ENCODE measurements at places on chromosomes 11 and 22.

- no peak for DNase-seq
These were observed 2.1 kb upstream of the MTFP1 start for GRCh38 chr22:30423301-30423958.

GRCh38 chr22:17576470-17576869 is 13.2 kb downstream of the SLC25A18 start:
- no peak for DNase-seq

GRCh38 chr22:23000657-23001347 is 69.5 kb upstream of the GNAZ start:
- peak; percentile 1 for DNase-seq

DNA sequence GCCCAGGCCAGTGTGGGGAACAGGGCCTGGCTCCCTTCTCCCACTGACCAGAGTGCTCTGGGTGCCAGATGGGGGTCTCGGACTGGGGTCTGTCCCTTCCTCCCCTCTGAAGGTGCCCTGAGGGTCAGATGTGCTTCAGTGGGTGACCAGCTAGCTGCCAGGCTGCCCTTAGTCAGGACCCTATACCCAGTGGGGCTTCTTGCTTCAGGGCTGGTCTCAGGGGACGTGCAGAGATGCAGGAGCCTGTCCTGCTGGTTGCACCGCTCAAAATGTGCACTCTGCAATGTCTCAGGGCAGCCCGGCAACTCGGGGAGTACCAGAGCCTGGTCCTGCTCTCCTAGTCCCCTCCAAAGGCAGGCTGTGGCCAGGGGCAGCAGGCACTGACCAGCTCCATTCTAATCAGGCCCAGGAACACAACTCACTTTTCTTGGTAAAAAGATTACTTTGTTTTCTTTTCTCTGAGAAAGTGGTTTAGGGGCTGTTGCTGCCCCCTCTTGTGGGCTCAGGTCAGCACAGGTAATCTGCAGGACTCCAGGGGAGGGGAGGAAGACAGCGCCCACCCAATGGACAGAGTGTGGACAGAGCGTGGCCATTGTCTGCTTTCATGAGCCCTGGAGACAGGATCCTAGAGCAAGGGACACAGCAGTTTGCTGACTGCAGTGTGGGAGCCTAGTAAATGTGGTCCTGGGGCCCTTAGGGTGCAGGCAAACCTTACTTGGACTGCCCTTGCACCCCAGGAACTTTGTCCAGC is 80.9 kb downstream of the MED15 start:
- no peak for DNase-seq

- DNase-seq, result no peak
These were observed 149.1 kb downstream of the LARGE1 start for GRCh38 chr22:33771136-33771535.

GRCh38 chr22:48380016-48380665 is 1447.5 kb downstream of the BRD1 start:
- DNase-seq, result no peak

DNA sequence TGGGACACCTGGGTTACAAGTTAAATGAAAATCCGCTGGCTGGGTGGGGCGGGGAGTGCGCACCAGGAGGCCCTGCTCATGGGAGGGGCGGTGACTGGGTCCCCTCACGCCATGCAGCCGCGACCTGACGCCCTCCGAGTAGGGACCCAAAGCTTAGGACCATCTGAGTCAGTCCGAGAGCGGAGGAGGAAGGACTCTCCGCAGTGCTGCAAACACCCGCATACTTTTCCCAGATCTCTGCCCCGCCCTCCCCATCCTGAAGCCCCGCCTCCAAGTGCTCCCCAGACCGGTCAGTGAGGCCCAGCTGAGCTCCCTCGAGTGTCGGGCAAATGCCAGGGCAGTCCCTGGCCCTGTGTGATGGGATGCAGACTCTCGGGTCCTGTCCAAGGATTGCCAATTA is 6.6 kb upstream of the FLI1 start:
- no peak for DNase-seq

DNA sequence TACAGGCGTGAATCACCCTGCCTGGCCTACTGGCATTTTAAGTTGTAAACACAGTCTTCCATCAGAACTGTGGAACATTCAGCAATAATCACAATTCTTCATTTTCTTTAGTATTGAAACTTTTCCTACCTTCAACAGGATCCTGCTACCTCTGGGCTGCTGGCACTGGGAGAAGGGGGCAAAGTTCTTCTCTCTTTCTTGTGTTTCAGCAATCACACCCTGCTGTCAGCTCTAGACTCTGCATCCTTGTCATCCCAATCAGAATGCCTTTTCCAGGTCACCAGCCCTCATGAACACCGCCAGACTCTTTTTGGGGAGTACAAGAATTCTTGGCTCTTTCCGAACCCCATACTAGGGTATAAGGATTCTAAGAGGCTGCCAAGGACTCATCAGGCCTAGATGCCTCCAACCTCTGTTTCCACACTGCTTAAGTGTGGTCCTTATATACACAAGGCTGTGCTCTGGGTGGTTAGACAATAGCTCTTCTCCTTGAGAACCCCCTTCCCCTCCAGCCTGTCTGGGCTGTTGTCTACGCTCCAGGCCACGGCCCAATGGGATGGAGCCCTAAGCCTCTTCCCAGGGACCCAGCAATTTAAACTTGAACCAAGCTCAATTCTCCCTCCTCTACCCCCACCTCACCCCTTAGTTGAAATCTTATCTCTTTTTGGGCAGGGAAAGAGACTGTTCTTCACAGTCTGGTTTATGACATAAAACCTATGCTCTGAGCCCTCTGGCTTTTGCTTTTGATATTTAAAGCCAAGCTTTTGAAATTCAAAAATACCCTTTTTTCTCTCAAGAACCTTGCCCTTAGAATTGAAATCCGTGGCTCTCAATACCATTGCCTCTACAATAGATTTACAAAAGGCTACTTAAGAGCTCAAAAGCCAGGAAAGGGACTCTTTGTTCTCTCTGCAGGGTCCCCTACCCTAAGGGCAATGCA is 327.4 kb downstream of the BUD13 start:
- DNase-seq, result no peak

DNA sequence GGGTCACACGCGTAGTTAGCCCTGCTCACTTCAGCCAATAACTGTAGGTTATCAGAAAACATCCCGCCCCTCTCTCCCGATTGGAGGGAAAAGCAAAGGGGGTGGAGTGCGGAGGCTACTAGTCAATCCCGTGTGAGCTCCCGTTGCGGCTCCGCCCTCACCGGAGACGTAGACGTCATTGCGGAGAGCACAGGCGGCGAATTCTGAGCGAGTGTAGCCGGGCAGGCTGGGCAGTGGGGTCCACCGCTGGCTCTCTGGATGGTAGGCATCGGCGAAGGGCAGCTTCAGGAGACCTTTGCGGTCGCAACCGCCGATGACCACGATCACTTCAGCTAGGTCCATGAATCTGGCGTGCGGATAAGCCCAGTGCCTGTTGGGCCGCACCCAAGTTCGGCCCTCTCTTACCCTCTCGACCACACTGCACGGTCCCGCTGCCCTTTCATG is 4.7 kb downstream of the KLHL35 start:
- DNase-seq, result peak; percentile 82

- no peak for DNase-seq
These were observed 548.7 kb downstream of the FAM181B start for GRCh38 chr11:82184966-82185365.

GRCh38 chr11:114232400-114233059 is 63.7 kb upstream of the NNMT start:
- no peak for DNase-seq

- DNase-seq, result no peak
These were observed 1477.9 kb downstream of the TBC1D22A start for GRCh38 chr22:48240148-48240934.

DNA sequence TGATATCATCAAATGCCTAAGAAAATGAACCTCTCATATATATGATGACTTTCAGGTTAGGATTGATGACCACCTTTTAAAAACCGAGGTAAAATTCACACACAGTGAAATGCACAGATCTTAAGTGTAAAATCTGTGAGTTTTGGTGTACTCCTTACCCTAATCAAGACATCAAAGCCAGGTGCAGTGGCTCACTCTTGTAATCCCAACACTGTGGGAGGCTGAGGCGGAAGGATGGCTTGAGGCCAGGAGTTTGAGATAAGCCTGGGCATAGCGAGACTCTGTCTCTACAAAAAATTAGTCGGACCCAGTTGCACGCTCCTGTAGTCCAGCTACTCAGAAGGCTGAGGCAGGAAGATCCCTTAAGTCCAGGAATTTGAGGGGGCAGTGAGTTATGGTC is 140.4 kb downstream of the UVRAG start:
- DNase-seq, result no peak

DNA sequence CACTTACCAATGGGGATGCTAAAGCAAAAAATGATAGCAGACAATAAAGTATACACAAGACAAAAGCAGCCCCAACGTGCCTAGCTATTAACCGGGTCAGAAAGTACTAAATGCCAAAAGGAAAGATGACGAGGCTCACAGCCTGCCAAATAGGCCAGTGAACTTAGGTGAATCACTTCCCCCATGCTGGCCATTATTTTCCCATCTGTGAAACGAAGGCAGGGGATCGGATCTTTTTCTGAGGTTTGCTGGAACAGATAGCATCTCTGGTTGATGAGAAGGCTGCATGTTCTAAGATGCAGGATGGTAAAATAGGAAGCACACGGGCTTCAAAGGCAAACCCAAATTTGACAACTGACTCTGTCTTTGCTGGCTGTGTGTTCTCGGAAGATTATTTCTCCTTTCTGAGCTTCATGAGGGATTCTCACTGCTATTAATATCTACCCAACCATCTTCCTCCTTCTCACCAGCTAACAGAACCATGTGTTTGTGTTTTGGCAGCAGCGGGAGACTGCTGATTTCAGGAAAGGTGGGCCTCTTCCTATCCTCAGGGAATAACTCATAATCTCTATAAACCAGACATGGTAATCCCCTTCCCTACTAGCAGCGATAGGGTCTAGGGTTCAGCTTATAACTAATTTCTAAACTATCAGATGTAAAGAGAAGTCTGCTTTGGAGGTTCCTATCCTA is 390.7 kb downstream of the LARGE1 start:
- no peak for DNase-seq

DNA sequence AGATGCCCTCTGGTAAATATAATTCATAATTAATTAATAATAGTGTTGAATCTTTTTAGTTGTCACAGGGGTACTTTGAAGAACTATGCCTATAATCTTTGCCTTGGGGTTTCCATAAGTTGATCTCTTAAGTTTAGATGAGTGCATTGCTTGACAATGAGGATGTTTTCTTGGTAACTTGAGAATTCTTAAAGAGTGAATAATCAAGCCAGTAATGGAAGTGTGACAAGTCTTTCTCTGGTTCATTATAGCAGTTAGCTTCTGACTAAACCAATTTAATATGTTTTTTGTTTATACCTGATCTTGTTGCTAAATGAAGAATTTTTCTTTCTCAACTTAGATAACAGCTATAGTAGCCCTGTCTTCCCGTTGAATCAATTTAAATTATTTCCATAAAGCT is 46.2 kb downstream of the ATXN10 start:
- no peak for DNase-seq

GRCh38 chr22:32531931-32532819 is 57.6 kb downstream of the FBXO7 start:
- no peak for DNase-seq

GRCh38 chr11:58930926-58931325 is 8.4 kb upstream of the GLYATL1 start:
- no peak for DNase-seq

GRCh38 chr22:35498026-35498800 is 42.4 kb upstream of the RASD2 start:
- DNase-seq, result no peak

- peak; percentile 22 for DNase-seq
These were observed 938 bp downstream of the FXYD6 start for GRCh38 chr11:117875382-117876058.

GRCh38 chr22:20970939-20971657 is 4.0 kb downstream of the AIFM3 start:
- no peak for DNase-seq

DNA sequence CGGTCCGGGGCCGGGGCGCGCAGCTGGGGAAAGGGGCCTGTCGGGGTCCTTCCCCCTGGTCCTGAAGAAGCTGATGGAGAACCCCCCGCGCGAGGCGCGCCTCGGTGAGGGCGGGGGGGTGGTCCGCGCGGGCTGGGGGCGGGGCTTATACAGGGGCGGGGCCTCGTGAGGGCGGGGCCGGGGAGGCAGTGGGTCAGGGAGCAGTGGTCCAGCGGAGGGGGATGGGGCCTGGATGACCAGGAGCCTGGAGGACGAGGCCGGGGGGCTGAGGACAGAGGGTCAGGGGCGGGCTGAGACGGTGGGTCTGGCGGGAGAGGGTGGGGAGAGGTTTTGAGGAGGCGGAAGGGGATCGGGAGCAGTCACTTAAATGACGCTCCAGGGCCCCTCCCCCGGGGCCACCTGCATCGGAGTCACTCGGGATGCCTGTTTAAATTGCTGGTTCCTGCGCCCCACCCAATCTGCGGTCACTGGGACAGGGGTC is 396 bp downstream of the TEF start:
- DNase-seq, result peak; percentile 66

GRCh38 chr11:81787584-81788049 is 946.0 kb downstream of the FAM181B start:
- peak; percentile 61 for DNase-seq

All from CD4-positive, alpha-beta T cell treated with Interleukin-21 for 1 hour (primary cell).